ENCODE measurements at places on chromosomes 3 and 15.

GRCh38 chr3:38575279-38575843 lies 74.1 kb downstream of the SCN5A start:
- no peak for DNase-seq

GRCh38 chr15:52370010-52370409 lies 74.4 kb upstream of the MYO5C start:
- DNase-seq = no peak

- no peak for DNase-seq
Observed at GRCh38 chr15:40047415-40048210, 8.6 kb upstream of the SRP14 start.

DNA sequence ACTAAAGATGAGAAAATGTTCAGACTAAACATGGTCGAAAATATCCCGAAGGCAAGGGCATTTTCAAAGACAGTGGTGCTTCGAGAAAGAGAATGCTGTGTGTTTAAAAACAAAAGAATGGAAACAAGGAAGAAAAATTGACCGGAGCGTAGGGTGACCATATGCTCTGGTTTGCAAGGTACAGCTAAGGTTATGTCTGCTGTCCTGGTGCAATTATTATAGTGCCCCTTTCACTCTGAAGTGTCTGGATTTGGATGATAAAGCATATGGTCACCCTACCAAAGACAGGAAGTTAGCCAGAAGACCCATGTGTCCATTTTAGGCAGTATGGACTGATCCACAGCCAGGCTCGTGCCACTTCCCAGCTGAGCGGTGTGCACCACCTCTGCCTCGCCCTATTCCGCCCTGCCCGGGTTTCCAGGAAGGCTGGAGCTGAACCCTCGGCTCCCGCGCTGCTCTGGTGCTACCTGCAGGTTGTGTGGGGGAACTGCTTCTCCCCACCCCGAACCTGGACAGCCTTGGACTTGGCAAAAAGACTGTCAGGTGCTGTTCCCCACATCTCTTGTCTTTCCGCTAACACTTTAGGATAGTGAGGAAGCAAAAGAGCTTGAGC lies 25.2 kb downstream of the GOLGA6D start:
- no peak for DNase-seq

GRCh38 chr3:170258105-170258487 lies 35.9 kb downstream of the PRKCI start:
- no peak for DNase-seq

DNA sequence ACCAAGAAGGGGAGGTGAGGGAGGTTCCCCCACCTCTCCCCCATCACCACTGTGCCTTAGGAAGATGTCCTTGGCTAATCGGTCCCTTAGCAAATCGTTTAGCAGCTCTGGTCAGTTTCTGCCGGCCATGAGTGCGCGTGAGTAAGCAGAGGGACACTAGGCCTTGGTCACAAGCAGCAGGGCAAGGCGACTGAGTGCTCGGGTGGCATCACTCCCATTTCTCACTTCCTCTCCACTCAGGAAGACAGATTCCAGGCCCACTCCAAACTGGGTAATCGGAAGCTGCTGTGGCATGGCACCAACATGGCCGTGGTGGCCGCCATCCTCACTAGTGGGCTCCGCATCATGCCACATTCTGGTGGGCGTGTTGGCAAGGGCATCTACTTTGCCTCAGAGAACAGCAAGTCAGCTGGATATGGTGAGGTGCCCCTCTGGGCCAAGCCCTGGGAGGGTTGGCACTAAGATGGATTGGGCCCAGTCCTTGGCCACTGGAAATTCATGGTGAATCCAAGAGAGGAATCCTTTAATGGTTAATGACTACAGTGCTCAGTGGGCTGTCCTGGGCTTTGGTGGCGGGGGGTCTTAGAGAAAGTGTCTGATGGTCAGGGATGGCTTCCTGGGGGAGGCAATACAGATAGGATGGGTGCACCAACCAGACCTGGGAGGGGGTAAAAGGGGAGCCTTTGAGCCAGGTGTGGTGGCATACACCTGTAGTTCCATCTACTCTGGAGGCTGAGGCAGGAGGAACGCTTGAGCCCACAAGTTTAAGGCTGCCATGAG lies 4.0 kb downstream of the PARP3 start:
- DNase-seq = no peak

- DNase-seq = no peak
Observed at GRCh38 chr3:52986049-52986448, 59.8 kb downstream of the SFMBT1 start.

DNA sequence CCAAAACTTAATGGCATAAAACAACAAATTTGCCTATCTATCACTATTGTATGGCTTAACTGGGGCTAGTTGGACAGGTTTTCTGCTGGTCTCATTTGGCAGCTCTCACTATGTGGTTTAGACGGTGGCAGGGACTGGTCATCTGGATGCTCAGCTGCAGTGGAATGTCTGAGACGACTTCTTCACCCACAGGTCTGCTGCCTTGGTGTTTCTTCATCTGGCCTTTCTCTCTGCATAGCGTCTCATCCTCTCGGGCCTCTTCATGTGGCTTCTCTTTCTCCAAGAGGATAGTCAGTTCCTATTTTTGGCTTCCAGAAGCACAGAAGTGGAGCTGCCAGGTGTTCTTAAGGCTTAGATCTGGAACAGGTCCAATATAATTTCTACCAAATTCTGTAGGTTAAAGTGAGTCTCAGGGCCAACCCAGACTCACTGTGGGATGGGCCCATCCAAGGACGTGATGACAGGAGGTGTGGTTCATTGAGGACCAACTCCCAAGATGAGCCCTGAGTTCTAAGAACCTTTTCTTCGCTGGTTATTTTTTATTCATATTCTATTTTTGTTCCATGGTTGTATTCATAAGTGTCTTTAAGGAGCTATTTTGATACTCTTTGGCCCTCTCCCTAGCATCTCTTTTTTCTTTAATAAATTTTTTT lies 18.6 kb downstream of the UBE2Q2 start:
- DNase-seq = no peak

GRCh38 chr15:76533060-76533820 lies 196.7 kb downstream of the ISL2 start:
- DNase-seq = no peak

- DNase-seq = no peak
Observed at GRCh38 chr3:126110431-126111125, 26.7 kb upstream of the SLC41A3 start.

DNA sequence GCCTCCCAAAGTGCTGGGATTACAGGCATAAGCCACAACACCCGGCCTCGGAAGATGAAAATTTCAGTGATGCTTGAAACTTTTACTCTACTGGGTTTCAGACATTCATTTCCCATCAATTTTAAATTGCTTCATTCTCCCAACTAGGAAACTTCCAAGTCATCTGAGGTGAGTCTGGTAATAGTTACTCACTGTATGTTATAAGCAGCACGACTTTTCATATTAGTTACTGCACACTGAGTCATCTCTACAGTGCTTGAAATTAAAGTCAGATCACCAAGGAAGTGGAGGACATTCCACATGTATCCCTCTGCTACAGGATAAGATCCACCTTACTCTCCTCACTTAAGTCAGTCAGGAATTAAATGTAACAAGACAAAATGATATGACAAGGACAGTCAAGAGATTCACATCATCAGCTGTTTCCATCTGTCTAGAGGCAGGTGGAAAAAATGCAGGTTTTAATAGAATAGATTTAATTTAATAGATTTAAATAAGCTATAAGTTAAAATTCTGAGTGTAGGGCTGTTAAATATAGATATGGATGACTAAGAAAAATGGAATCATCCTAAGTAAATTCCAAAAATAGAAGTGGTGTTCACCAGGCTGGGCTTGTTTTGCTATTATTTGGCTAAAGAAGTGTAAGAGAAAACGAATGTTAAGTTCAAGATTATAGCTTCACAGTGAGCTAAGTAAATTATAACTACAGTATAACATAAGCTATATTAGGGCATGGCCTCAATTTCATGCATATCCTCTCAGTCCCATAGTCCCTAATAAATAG lies 104.4 kb downstream of the TMCO5A start:
- DNase-seq = no peak

DNA sequence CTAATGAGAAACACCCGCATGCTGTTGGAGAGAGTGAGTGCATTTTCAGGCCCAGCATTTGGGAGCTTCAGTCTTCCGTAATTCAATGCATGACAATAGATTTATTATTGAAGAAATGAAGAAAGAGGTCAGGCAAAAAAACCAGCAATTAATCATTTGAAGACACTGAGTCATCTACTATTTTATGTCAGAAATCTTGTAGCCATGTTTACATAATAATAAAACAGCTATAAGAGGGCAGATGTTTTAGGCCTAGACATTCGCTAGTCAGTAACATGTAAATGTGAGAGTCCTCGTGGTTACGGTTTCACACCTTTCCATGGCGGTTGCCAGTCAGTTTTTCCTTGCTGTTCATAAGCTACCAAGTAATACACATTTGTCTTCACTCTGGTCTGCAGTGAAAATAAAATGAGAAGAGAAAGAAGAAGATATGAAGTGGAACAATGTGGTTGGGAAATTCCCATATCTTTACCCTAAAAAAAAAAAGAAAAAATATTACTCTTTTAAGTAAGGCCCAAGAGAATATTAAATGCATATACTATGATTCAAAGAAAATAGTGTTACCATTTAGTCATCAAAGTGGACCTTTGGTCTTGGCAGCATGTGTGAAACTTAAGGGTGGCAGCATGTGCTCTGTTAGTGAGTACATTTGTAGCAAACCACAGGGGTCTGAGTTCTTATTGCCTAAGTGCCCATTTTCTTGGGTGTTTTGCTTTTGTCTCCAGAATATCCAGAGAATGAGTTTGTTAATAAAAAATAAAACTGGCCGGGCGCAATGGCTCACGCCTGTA lies 140.5 kb upstream of the TBL1XR1 start:
- no peak for DNase-seq

DNA sequence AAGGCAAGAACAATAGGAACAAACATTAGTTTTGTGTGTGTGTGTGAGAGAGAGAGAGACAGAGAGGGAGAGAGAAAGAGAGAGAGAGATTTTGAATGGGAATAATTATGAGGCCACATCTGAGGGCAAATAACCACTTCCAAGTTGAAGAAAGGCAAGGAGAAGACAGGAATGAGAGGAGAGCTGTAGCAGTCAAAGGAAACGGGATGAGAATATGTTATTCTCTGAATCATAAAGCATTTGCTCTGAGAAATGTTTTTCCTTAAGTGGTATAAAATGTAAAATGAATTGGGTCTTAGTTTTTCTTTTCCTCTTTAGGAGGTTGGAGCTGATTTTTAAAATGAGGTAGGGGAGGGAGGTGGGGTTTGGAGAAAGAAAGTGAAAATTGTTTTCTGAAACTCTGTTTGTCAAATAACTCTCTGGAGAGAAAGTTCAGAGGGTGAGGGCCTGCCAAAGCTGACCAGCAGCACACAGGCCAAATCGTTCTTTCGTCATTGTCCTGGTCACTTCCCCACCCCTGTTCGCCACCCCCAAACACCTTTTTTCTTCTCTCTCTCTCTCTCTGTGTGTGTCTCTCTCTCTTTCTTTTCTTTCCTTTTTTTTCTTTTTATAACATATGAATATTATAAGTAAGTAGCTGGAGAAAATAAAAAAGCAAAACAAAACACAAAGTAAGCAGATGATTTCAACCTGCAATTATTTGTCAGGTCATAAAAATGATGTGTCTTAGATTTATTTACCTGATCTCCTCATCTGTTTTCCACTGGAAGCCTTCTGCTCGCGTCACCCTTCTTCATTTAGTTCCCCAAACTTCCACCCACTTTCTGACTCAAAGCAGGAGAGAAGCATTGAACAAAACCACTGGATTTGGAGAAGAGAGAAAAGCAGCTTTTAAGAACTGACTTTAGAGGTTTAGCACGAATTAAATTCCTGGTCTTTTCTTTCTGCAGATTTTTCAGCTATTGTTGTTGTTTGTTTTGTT lies 110.6 kb downstream of the LPP start:
- no peak for DNase-seq

- DNase-seq = no peak
Observed at GRCh38 chr15:100909989-100910955, 8.9 kb upstream of the LRRK1 start.

GRCh38 chr3:58065700-58066167 lies 57.5 kb downstream of the FLNB start:
- DNase-seq = no peak

GRCh38 chr3:45676325-45677032 lies 12.7 kb upstream of the SACM1L start:
- DNase-seq = no peak

GRCh38 chr15:52309154-52309548 lies 13.5 kb upstream of the MYO5C start:
- no peak for DNase-seq

GRCh38 chr3:187567661-187568121 lies 102.5 kb downstream of the SST start:
- DNase-seq = no peak

DNA sequence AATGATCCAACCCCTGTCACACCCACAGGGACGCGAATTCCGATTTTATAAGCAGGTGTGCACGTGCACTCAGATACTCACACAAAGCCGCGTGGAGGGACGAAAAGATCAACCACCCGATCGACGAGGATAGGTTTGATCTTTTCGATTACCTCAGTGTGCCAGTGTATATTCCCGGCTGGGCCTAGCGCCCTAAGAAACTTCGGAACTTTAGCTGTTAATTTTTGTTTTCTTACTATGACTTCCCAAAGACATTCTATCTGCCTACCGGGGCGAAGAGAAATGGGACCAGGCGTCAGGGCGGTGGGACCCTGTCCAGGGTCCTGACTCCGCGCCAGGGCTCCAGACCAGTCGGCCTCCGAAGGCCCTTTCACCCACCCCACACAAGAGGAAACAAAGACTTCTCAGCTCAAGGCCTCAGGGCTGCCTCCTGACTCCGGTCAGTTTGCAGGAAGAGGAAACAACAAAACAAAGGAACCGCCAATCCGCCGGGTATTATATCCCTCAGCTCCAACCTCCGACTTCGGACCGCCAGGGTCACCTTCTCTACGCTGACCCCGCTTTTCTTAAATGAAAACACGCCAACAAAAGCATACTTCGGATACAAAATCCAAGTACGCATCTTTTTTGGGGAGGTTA lies 6.8 kb downstream of the ONECUT1 start:
- DNase-seq = no peak

DNA sequence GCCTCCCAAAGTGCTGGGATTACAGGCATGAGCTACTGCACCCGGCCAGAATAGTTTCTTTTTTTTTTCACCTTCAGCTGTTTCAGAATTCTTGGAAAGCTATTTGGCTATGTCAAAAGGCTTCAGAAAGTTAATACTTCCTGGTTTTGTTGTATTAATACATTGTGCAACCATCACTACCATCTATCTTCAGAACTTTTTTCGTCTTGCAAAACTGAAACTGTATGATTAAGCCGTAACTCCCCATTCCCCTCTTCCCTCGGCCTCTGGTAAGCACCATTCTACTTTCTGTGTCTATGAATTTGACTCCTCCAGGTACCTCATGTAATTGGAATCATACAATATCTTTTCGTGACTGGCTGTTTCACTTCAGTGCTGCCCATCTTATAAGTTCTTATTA lies 5.2 kb upstream of the NOX5 start:
- DNase-seq = no peak

DNA sequence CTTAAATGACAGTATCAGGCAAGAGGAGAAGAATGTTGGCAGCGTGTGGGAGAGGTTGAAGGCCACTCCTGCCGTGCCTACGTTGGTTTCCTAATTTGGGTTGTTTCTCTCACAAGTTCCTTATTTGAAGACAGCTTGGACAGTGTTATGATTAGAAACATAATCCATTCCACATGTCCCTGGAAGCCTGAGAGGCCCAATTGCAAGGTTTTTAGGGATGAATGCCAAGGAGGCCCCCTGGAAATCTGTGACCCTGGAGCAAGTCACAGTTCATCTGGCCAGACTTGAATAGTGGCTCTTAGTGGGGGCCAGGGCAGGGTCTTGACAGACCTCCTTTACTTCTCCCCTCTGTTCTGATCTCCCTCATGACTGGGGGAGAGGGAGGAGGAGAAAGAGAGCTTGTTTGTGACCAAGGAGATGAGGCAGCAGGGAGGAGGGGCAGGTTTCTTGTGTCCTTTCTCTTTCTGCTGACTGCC lies 584.4 kb upstream of the TBL1XR1 start:
- DNase-seq = no peak

GRCh38 chr3:4980229-4981203 lies 1.3 kb downstream of the BHLHE40 start:
- peak; percentile 52 for DNase-seq

Data from substantia nigra (tissue), 51 donors.